Left ventricle myocardium superior (tissue), 1 donor: ENCODE measurements at places on chromosomes 6 and 20.

- DNase-seq: no peak
Measured at GRCh38 chr6:1035401-1035800, 276.5 kb upstream of the FOXQ1 start.

DNA sequence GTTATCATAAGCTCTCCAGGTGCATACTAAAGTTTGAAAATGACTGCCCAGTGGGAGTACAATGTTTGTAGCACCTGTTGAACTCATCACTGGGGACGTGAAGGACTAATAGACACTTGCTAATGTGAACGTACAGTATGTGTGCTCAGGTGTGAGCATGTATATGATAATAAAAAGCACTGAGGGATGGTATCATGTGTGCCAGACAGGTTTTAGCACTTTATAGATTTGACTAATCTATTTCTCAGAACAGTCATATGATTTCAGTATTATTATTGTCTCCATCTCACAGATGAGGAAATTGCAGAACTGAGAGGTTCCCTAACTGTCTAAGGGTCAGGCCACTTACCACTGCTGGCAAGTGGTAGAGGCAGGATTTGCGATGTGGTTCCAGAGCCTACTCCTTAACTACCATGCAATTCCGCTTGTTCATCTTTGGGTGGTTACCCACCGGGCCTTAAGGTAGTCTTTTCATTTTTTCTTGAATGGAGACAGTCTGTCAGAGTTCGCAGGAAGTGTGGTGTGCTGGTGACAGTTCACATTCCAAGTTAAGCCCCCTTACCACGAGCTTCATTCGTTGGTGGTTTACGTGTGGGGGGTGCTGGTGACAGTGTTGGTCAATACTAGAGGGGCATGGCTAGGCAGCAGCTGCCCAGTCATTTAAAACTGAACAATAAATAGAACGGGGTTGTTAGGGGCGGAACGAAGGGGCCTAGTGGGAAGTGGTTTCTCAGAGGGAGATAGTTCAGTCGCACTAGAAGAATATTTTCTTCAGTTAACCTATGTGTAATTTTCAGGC lies 46.8 kb downstream of the RREB1 start:
- DNase-seq: no peak

DNA sequence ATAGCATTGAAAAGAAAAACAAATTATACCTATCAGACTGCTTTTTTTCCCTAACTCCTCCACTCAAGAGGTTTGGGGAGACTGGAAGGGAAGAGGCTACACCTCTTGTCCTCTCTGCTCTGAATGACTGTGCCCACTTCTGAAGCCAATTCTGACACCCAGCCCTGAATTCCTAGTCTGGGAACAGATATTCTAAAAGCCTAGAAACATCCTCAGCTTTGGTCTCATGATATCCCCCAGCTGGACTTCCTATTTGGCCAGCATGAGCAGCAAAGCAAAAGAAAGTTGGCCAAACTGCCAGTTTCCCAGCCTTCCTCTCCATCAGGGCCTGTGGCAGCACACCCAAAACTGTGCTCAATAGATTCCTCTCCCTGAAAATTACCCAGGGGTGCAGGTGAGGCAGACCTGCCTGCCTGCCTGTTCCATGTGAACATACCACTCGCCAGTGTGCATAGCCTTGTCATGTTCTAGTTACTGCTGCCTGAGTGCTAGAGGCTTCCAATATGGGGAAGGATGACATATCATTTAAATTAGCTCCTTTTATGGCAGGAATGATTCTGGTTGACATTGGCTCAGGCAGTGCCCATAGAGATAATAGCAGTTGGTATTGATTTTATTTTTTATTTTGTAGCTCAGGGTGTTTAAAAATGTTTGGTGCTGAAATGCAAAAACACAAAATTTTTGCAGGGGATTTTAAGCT lies 152.1 kb upstream of the RIN2 start:
- DNase-seq: no peak

DNA sequence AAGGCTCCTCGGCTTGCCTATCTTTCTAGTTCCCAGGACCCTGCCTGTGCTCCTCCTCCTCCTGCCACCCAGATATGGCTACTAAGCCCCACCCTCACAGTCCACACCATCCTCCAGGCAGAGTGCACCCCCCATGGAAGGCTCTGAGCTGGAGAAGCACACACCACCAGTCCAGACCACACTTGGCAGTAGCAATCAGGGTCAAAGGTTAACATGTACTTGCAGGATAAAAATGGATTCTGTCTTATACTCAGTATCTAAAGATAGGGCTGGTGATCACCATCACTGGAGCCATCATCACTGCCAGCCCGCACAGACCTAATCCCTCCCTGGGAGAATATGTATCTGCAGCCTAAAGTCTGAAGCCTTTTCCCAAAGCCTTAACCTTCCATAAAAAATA lies 83.4 kb downstream of the PRKN start:
- DNase-seq: no peak

DNA sequence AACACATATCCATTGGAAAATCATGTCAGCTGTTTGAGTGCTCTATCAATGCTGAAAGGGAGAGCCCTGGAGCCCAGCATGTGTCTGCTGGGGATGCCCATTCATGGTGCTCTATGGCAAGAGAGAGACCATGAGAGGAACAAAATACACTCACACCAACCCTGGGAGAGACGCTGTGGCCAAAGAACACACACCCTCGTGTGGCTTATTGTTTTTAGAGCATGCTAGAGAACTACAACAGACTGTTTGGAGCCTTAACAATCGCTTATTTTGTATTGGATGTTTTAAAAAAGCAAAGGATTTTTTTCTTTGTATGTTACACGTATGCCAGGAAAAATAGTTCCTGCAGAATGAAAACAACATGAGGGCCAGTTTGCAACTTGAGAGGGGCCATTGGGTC lies 151.0 kb downstream of the SLC24A3 start:
- DNase-seq: no peak

- no peak for DNase-seq
Measured at GRCh38 chr6:134495890-134496248, 178.0 kb upstream of the SGK1 start.

DNA sequence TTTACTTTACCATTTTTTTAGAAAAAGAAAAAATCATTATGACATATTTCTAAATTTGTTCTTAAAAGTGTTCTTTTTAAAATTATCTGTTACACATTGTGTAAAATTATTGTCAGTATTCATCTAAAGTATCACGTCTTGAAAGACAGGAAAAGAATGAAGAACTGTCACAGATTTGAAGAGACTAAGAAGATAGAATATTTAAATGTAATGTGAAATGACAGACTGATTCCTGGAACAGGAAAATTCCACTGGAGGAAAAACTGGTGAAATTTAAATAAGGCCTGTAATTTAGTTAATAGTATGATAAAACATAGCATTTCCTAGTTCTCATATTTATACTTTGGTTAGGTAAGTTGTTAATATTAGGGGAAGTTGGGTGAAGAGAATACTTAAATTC lies 52.8 kb upstream of the RUNX2 start:
- DNase-seq: no peak

GRCh38 chr6:37155394-37156312 lies 14.3 kb upstream of the PIM1 start:
- DNase-seq: no peak

GRCh38 chr6:147135211-147135681 lies 69.0 kb upstream of the STXBP5 start:
- DNase-seq: no peak

GRCh38 chr20:10093087-10093591 lies 58.4 kb downstream of the ANKEF1 start:
- no peak for DNase-seq

GRCh38 chr6:106743612-106744011 lies 114.2 kb downstream of the QRSL1 start:
- DNase-seq: no peak

DNA sequence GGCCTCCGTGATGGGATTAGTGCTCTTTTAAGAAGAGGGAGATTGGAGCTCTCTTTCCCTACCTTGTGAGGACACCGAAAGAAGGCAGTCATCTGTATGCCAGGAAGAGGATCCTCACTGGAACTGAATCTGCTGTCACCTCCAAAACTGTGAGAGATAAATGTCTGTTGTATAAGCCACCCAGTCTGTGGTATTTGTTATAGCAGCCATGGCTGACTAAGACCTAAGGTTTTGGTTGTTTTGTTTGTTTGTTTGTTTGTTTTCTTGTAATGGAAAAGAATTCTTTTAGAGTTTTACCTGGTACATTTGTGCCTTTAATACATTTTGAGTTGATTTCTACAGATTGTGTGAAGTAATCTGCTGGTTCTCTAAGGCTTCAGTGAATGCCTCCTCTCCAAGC lies 7.6 kb downstream of the RPP21 start:
- no peak for DNase-seq

- no peak for DNase-seq
Measured at GRCh38 chr6:149544646-149545257, 1.1 kb downstream of the PPIL4 start.

- DNase-seq: peak; percentile 37
Measured at GRCh38 chr20:40583205-40583604, 105.8 kb downstream of the MAFB start.

DNA sequence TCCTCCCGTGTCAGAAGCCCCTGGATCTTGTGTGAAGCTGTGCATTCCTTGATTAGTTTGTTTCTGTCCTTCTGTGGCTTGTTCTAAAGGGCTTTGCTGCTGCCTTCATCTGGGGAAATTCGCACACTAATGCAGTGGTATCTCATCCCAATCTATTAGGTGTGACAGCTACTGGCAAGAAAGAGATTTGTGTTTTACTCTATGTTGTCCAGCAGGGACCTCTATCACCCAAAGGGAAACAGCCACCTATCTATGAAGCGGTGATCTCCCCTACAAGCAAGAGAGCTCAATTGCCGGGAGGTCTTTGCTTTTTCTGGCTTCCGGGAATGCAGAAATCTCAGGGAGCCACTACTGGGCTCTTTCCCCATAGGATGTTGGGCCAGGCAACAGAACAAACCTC lies 151.8 kb downstream of the NRN1 start:
- no peak for DNase-seq

- no peak for DNase-seq
Measured at GRCh38 chr6:75290136-75290945, 5.7 kb upstream of the TMEM30A start.

DNA sequence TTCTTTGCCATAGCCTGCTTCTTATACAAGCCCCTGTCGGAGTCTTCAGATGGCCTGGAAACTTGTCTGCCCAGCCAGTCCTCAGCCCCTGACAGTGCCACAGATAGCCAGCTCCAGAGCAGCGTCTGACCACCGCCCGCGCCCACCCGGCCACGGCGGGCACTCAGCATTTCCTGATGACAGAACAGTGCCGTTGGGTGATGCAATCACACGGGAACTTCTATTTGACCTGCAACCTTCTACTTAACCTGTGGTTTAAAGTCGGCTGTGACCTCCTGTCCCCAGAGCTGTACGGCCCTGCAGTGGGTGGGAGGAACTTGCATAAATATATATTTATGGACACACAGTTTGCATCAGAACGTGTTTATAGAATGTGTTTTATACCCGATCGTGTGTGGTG lies 29.5 kb downstream of the SLCO4A1 start:
- no peak for DNase-seq

DNA sequence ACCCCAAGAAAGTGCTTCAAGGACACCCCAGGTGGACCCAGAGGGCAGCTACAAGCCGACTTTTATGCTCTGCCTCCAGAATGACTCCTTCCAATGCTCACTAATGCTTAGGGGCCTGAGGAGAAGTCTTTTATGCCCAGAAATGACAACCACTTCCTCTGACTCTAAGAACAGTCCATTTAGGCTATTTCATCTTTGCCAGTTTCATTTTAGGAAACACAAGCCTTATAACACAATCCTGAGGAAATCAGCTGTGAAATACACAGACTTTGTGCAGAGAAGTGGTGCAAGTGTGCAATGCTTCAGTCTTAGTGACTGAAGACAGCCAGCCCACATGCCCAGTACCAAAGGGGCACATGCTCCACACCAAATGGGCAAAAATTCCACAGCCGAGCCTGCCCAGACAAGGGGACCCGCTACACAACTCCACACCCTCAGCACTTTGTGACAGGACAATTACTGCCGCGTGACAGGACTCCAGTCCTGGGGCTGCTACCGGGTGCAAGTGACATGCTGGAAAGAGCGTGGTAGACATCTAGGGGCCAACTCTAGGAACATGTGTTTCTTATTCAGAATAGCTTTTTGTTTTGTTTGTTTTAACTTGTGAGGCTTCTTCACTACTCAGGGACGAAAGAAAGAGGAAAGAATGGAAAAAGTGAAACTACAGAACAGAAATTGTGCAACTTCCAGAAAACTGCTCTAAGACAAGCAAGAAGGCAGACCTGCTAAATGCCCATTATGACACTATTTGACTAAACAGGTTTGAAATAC lies 28.2 kb upstream of the PLAGL1 start:
- no peak for DNase-seq

DNA sequence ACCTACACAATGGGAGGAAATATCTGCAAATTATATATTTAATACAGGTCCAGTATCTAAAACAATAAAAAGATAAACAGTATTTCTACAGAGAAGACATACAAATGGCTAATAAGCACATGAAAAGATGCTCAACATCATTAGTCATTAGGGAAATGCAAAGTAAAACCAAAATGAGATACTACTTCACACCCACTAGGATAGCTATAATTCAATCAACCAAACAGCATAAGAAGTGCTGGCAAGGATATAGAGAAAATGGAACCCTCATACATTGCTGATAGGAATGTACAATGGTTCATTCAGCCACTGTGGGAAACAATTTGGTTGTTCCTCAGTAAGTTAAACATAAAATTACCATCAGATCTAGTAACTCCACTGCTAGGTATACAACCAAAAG lies 48.7 kb downstream of the NUDT3 start:
- no peak for DNase-seq

- DNase-seq: no peak
Measured at GRCh38 chr6:95973976-95974375, 41.8 kb upstream of the FUT9 start.

DNA sequence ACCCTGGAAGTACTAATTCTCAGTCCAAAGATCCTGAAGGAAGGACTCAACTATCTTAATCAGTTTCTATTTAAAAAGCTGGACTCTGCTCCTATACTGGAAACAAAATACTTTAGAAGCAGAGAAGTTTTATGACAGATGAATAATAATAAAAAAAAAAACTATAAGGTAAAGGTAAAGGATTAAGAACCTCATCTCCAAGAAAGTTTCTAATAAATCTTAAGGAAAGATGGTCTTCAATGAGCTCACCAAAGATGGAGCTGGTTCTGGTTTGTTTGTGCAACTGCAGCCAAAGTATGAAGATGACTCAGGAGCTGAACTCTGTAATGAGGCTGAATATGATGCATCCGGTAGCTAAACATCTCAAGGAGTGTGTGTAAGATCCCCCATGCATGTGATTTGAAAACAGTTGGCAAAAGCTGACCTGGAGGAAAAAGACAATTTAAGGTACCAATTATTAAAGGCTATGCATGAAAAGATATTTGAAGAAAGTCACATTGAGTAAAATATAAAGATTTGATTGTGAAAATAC lies 25.2 kb downstream of the MED23 start:
- DNase-seq: no peak
